ENCODE measurements at places on chromosomes 1 and 21.

GRCh38 chr1:54571326-54571725, 23.3 kb downstream of the ACOT11 start:
- DNase-seq, result no peak

GRCh38 chr1:96048572-96049212, 672.9 kb upstream of the PTBP2 start:
- DNase-seq, result no peak

DNA sequence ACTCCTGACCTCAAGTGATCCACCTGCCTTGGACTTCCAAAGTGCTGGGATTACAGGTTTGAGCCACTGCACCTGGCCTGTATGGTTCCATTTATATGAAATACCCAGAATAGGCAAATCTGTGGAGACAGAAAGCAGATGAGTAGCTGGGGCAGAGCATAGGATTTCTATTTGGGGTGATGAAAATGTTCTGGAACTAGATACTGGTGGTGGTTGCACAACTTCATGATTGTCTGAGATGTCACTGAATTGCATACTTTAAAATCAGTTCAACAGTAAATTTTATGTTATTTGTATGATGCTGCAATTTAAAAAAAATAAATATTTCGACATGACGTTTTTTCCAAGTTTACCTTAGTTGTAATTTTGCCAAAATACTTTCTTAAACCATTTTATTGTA, 23.9 kb downstream of the ITSN1 start:
- DNase-seq, result no peak

DNA sequence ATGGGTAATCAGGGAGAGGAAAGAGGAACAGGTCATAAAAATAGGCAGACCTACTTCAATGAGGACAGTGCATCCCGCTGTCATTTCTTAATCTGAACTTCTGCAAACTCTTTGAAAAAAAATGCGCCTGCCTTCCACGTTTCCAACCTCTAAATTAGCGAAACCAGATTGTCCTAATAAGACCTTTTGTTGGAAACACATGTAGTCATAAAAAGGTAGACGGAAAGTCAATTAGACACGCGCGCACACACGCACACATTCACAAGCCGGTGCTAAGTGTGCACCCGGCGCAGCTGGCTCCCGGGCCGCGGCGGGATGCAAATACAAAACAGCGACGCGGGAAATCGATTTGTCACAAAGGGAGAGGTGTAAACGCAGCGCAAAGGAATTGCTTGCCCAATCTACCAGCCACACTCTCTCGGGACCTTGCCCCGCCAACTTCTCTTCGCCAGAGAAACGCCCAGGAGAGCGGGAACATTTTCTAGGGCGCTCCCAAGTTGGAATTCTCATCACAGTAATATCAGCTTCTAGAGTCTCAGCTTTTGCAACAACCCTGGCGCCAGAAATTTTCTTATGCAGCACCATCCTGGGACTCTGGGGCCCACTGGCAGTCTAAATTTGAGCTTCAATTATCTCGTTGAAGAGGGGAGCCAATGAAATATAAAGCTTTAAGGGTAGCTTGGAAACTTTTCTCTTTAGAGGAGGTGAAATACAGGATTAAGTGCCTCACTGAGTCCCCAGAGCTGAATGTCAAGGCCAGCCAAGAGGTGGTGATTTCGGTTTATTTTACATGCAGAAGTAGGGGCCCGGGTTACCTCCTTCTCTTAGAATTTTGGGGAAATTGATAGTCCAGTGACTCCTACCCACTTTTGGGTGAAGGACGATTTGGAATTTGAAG, 4.5 kb downstream of the PRRX1 start:
- DNase-seq, result no peak

DNA sequence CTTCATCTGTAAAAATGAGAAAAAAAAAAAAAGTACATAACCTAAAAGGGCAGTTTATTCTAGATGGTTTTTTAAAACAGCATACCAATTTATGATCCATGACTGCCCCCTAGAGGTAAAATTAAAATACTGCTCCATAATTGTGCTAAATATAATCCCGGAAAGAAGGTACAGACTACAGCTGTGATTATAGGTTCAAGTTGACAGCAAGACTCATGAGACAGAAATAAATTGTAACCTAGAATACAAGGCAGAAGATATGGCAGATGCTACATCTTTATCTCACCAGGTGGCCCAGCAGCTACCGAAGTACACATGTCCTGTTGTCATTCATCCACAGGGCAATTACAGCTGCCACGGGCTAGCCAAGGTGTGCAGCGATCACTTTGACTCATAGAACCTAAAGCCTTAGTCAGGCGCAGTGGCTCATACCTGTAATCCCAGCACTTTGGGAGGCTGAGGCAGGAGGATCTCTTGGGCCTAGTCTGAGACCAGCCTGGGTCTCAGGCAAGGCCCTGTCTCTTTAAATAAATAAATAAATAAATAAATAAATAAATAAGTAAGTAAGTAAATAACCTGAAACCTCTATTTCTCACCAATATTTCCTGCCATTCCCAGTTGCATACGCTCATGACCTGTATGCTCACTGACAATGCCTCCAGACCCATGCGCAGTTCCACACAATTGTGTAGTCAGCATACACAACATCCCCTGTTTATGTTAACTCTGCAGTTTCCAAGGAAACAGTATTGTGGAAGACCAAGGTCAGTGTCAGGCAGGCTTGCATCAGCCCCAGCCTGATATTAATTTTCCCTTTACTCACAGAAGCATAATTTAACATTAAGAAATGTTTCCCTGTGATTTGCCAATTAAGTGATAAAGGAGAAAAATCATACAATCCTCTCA, 18.3 kb upstream of the PPIE start:
- DNase-seq, result no peak

Measured in activated CD4-positive, alpha-beta T cell treated with anti-CD3 and anti-CD28 coated beads, Interleukin-2, amount 50 U/mL, for 48 hours (primary cell).